ENCODE measurements at places on chromosomes 3 and 15. TPM values are rescaled to one million over a fixed set of nuclear protein-coding genes. Genes with fewer than 3 reads are reported as not detected.

Gene ATP10A
- 2.5 TPM for total RNA-seq

Gene ZNF621
- total RNA-seq, result 11.8 TPM

Gene LTK
- total RNA-seq, result 0.17 TPM

Gene SCAANT1
- not detected for total RNA-seq

Gene TGM5
- not detected for total RNA-seq

Gene HIGD2B
- total RNA-seq, result under 0.01 TPM

Gene OIP5
- total RNA-seq, result 1.3 TPM

Gene DAZL
- total RNA-seq, result not detected

Gene PRSS50
- total RNA-seq, result not detected
